Stimulated activated CD4-positive, alpha-beta T cell treated with anti-CD3 and anti-CD28 coated beads, Interleukin-15, amount 100 ng/mL, for 1 hour (primary cell): ENCODE measurements at places on chromosomes 11 and 22.

- no peak for DNase-seq
These were observed 10.9 kb downstream of the MUC2 start for GRCh38 chr11:1085440-1086170.

GRCh38 chr22:27797520-27798391, 3.8 kb downstream of the MN1 start:
- no peak for DNase-seq

- DNase-seq = no peak
These were observed 103.6 kb upstream of the HSD17B12 start for GRCh38 chr11:43576803-43577521.

- DNase-seq = no peak
These were observed 1.9 kb downstream of the GRIA4 start for GRCh38 chr11:105611572-105612441.

DNA sequence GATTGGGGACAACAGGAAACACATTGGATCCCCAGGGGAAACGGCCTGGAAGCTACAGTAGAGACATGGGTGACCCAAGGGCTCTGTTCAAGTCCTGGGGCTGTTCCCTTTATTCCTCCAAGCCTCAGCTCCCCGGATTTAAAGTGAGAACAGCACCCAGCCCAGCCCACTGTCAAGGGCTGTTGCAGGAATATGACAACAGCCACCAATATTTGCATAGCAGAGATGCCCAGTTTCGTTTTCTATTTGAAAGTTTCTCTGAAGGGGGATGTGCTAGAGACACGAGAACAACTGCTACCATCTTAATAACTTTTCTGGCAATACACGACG, 81.1 kb upstream of the WNT7B start:
- no peak for DNase-seq

DNA sequence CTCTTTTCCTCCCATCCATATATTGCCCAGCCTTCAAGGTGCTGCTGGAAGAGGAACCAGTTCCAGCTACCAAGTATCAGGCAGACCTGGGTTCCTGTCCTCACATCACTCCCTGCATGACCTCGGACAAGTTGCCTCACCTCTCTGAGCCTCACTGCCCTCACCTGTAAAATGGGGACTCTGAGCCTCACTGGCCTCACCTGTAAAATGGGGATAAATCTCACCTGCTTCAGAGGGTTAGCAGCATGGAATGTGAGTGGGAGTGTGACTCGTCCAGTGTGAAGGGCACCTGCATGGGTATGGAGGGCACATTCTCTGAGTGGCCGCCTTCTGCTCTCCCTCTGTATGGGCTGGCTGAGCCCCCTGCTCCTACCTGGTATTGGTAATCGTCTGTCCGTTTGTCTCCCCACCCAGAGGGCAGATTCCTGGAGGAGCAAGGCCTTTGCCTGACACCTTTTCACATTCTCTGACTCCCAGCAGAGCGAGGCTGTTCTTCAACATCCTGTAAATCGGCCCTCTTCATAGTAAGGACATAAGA, 3.7 kb downstream of the GRIK4 start:
- DNase-seq = no peak

DNA sequence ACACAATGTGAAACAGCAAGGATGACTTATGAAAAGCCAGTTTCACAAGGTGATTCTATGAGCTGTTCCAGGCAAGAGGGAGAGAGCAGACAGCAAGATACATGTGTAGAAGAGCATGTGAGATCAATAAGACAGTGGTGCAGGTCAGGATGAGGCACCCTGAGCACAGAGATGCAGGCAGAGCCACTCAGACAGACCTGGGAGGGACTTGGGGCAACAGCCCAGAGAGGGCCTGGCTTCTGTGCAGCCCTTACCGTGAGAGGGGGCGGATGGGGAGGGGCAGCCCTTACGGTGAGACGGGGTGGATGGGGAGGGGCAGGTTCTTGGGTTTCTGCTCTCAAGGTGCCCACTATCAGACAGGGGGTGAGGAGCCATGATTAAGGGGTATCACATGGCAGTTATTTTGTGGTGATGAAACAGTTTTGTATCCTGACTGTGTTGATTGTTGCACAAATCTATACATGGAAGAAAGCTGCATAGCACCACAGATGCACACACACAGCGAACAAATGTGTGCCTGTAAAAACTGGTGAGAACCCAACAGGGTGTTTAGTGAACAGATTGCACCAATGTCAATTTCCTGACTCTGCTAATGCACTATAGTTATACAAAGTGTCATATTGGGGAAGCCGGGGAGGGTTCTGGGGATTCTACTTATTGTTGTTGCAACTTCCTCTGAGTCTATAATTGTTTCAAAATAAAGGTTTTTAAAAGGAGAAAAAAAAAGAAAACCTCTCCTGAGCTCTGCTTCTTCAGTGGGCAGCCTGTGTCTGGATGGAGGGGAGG, 5.2 kb upstream of the C22orf42 start:
- no peak for DNase-seq
